GM23338 (cell line): ENCODE measurements at places on chromosomes 7 and 10.

DNA sequence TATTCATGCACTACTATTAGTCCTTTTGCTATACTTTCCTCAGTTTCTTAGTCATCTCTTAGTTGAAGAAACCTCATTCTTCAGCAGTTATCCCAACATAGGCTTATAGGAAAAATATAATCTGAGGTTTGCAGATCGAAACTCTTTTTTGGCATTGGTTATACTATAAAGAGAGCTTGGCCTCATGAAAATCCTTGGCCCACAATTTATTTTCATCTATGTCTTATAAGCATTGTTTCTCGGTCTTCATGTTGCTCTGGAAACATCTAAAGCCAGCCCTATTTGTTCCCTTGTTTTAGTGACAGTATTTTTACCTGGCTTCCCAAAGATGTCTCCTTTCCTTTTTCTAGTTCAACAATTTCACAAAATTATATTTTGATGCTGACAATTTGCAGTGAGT, 345.1 kb upstream of the PRKCQ start:
- H3K27me3 ChIP-seq = no peaks in the 10 kb centered on the region
- no peak for DNase-seq
- H3K36me3 ChIP-seq = no peaks in the 10 kb centered on the region
- no peak overlapping the region for H3K27ac ChIP-seq
- H3K4me3 ChIP-seq = no peak overlapping the region

- DNase-seq = no peak
- no peaks in the 10 kb centered on the region for H3K4me1 ChIP-seq
- H3K27ac ChIP-seq = no peak overlapping the region
- H3K27me3 ChIP-seq = no peaks in the 10 kb centered on the region
These were observed 509.7 kb downstream of the TCERG1L start for GRCh38 chr10:130801784-130802183.

GRCh38 chr10:15043674-15044073, at the start of gene OLAH:
OLAH (plus strand) TSS chr10:15043943; CDS start chr10:15047289, 3,346 bp downstream.
- H3K27ac ChIP-seq = no peak within 1 kb of the TSS
- no peaks in the 10 kb centered on the region for H3K27me3 ChIP-seq
- no peaks in the 10 kb centered on the region for H3K36me3 ChIP-seq
- no peak within 1 kb of the TSS for H3K4me3 ChIP-seq

DNA sequence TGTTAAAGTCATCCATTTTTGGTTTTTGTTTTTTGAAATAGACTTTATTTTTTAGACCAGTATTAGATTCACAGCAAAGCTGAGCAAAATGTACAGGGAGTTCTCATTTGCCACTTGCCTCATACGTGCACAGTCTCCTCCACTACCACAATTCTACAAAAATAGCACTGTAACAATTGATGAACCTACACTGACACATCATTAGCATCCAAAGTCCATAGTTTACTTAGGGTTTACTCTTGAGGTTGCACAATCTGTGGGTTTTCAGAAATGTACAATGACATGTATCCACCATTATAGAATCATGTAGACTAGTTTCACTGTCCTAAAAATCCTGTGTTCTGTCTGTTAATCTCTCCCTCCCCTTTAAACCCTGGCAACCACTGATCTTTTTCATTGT, 125.8 kb upstream of the PDSS1 start:
- no peak for DNase-seq
- H3K27ac ChIP-seq = no peak overlapping the region
- H3K36me3 ChIP-seq = no peaks in the 10 kb centered on the region
- H3K4me3 ChIP-seq = no peak overlapping the region
- H3K4me1 ChIP-seq = peaks cover 4% of the 10 kb centered on the region; the same call in 1 of the 2 replicates
- H3K27me3 ChIP-seq = no peaks in the 10 kb centered on the region

DNA sequence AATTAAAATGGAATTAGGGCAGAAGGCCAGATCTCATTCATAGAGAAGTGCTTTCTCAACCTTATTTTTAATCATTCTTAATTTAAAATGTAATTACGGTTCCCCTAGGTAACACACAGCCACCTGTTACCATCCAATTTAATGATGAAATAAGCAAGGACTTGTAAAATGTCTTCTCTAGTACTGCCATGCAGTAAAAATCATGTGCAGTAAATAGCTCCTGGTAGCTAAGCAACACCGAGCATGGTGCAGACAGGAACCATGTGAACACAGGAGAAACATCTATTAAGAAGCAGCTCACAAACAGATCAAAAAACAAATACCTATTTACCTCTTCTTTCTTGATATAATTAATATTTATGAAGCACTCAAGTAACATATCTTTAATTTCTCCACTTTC, 15.1 kb downstream of the NCAPG2 start:
- no peak for DNase-seq
- H3K27ac ChIP-seq = no peak overlapping the region
- H3K4me1 ChIP-seq = no peaks in the 10 kb centered on the region

- H3K27me3 ChIP-seq = no peaks in the 10 kb centered on the region
- peaks cover 26% of the 10 kb centered on the region for H3K4me1 ChIP-seq
- DNase-seq = no peak
- no peaks in the 10 kb centered on the region for H3K36me3 ChIP-seq
- no peak overlapping the region for H3K4me3 ChIP-seq
- no peak overlapping the region for H3K27ac ChIP-seq
These were observed 71.3 kb upstream of the PODXL start for GRCh38 chr7:131627735-131628190.

GRCh38 chr10:62665771-62666170, 138.7 kb upstream of the ADO start:
- no peak for DNase-seq
- H3K36me3 ChIP-seq = no peaks in the 10 kb centered on the region
- no peaks in the 10 kb centered on the region; the same call in 1 of the 2 replicates for H3K4me1 ChIP-seq
- no peak overlapping the region for H3K27ac ChIP-seq
- H3K27me3 ChIP-seq = no peaks in the 10 kb centered on the region

GRCh38 chr10:35343739-35344138, 7.4 kb downstream of the CCNY start:
- no peak overlapping the region for H3K4me3 ChIP-seq
- H3K27ac ChIP-seq = no peak overlapping the region
- no peak for DNase-seq
- H3K36me3 ChIP-seq = no peaks in the 10 kb centered on the region
- H3K4me1 ChIP-seq = peaks cover 4% of the 10 kb centered on the region; the same call in 1 of the 2 replicates

DNA sequence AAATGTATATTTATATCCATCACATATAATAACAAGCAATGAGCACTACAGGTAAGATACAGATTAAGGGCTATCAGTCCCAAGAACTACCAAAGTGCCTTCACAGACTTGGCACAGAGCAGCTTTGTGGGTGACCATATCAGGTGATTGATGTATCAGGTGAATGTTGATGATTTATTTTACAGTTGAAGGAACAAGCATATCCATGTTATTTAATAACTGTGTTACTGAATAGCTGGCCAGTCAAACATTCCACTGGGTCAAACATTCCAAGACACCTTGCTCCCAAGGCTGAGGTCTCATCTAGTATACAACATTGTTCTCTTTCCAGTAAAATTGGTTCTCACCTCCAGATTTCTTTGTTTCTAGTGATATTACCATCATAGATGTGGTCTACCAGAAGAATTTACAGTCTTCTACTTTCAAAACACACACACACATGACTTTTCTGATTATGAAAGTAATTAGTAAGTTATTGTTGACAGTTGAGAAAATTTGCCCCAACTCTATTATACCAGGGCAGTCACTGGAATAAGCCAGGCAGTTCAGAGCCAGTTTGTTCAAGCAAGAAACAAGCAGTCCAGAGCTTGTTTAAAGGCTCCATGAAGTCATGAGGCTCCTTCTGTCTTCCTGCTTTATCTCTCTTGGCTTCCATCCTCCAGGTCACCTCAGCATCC, 68.2 kb downstream of the ELAPOR2 start:
- no peaks in the 10 kb centered on the region for H3K27me3 ChIP-seq
- no peak overlapping the region for H3K27ac ChIP-seq
- no peak overlapping the region for H3K4me3 ChIP-seq
- H3K4me1 ChIP-seq = peaks cover 6% of the 10 kb centered on the region; the same call in 1 of the 2 replicates

GRCh38 chr7:46291050-46291438, 370.0 kb upstream of the IGFBP3 start:
- no peaks in the 10 kb centered on the region for H3K4me1 ChIP-seq
- no peak for DNase-seq
- H3K4me3 ChIP-seq = no peak overlapping the region
- H3K27ac ChIP-seq = no peak overlapping the region
- no peaks in the 10 kb centered on the region for H3K36me3 ChIP-seq

DNA sequence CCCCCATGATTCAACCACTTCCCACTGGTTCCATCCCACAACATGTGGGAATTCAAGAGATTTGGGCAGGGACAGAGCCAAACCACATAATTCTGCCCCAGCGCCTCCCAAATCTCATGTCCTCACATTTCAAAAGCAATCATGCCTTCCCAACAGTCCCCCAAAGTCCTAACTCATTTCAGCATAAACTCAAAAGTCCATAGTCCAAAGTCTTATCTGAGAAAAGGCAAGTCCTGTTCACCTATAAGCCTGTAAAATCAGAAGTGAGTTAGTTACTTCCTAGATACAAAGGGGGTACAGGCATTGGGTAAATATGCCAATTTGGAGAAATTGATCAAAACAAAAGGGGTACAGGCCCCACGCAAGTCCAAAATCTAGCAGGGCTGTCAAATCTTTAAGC, 272.9 kb downstream of the MAGI2 start:
- no peaks in the 10 kb centered on the region for H3K27me3 ChIP-seq
- H3K4me3 ChIP-seq = no peak overlapping the region
- no peak overlapping the region for H3K27ac ChIP-seq
- peaks cover 5% of the 10 kb centered on the region for H3K4me1 ChIP-seq
- no peaks in the 10 kb centered on the region for H3K36me3 ChIP-seq

DNA sequence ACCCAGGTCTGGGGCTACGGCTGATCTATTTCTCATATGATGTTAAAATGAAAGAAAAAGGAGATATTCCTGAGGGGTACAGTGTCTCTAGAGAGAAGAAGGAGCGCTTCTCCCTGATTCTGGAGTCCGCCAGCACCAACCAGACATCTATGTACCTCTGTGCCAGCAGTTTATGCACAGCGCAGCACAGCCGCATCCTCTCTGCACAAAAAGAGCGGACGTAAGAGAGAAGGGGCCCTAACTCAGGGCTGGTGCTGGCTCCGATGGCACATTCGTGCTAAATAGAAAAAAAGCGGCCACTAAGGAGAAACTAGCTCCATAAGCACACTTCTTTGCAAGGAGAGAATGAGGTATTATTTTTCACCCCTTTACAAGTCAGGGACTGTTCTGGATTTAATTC, 28.3 kb upstream of the PRSS1 start:
- no peak for DNase-seq
- H3K36me3 ChIP-seq = no peaks in the 10 kb centered on the region
- H3K4me3 ChIP-seq = no peak overlapping the region
- no peaks in the 10 kb centered on the region for H3K27me3 ChIP-seq
- no peak overlapping the region for H3K27ac ChIP-seq

GRCh38 chr10:125489731-125490130, 193.2 kb downstream of the TEX36 start:
- no peaks in the 10 kb centered on the region for H3K36me3 ChIP-seq
- no peaks in the 10 kb centered on the region for H3K4me1 ChIP-seq
- no peak overlapping the region for H3K27ac ChIP-seq
- H3K27me3 ChIP-seq = no peaks in the 10 kb centered on the region

DNA sequence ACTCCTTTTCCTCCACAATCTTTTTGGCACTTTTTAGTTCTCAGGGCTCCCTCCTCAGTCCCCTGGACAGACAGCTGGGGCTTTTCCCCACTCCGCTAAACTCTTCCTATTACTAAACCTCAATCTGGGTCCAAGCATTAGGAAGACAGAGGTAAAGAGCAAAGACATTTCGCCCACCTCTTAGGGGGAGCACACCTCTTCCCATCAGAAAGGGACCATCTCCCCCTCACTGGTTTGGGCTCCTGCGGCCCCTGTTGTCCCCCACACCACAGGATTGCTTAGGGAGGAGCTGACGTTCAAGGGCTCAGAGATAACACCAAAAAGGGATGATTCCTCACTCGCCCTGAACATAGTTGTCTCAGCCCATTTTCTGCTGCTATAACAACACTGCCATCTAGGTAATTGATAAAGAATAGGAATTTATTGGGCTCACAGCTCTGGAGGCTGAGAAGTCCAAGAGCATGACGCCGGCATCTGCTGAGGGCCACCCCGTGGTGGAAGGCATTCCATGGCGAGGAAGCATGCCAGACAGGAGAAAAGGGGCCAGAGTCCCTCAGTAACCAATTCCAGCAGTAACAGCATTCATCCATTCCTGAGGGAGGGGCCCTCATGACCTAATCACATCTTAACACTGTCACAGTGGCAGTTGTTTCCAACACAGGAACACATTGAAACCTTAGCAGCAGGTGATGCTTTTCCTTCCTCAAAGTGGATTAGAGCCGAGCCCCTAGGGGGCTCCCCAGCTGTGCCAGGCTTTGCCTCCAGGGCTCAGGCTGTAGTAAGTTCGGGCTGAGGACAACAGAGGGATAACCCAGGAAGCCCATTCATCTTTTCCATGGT, 209.6 kb downstream of the EBF3 start:
- H3K36me3 ChIP-seq = no peaks in the 10 kb centered on the region
- no peaks in the 10 kb centered on the region for H3K27me3 ChIP-seq
- DNase-seq = no peak
- no peaks in the 10 kb centered on the region for H3K4me1 ChIP-seq

DNA sequence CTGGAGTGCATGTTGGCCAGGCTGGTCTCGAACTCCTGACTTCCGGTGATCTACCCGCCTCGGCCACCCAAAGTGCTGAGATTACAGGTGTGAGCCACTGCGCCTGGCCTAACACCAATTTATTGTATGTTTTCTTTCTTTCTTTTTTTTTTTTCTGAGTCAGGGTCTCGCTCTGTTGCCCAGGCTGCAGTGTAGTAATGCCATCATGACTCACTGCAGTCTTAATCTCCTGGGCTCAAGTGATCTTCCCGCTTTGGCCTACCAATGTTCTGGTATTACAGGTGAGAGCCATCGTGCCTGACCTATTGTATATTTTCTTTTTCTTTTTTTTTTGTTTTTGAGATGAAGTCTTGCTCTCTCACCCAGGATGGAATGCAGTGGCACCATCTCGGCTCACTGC, 33.8 kb upstream of the UBE2H start:
- H3K36me3 ChIP-seq = no peaks in the 10 kb centered on the region
- H3K27ac ChIP-seq = no peak overlapping the region

GRCh38 chr10:126430512-126430911, 42.2 kb upstream of the ADAM12 start:
- H3K36me3 ChIP-seq = no peaks in the 10 kb centered on the region
- no peaks in the 10 kb centered on the region for H3K27me3 ChIP-seq
- H3K27ac ChIP-seq = no peak overlapping the region
- DNase-seq = no peak

- H3K4me1 ChIP-seq = no peaks in the 10 kb centered on the region
- no peaks in the 10 kb centered on the region for H3K36me3 ChIP-seq
- no peak for DNase-seq
- no peaks in the 10 kb centered on the region for H3K27me3 ChIP-seq
- no peak overlapping the region for H3K27ac ChIP-seq
These were observed 18.2 kb downstream of the MACROH2A2 start for GRCh38 chr10:70070834-70071233.
